ENCODE measurements at places on chromosomes 5 and 9.

DNA sequence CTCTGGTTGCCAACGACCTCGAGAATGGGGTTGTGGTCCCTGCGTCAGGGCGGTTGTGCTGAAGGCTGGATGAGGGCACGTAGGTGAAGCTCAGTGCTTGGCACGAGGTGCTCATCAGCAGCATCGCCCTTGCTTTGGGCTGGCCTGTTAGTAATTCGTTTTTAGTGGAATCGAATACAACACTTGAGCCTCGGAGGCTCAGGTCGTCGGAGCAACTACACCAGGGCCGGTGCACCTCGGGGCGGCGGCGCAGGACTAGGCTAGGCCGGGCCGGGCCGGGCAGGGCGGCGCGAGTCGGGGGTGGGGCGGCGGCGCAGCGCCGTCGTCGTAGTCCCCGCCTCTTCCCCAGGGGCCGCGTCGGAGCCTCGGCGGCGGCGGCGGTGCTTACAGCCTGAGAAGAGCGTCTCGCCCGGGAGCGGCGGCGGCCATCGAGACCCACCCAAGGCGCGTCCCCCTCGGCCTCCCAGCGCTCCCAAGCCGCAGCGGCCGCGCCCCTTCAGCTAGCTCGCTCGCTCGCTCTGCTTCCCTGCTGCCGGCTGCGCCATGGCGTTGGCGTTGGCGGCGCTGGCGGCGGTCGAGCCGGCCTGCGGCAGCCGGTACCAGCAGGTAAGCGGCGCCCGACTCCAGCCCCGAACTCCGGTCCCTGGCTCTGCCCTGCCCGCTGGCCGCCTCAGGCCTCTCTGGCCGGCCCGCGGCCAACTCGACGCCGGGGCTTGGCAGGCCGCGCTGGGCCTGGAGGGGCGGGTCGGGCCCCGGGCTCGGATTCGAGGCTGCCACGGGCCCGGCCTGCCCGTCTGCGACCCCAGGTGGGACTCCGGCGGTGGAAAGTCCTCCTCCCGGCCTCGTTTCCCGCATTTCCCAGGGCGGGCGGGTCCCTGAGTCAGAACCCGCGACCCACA lies at the start of gene NDFIP1:
Gene NDFIP1, plus strand, starts transcription at position 348 of the 899 bp plus-strand sequence. Its CDS starts 196 bp downstream, at position 544.
- H3K27ac ChIP-seq = peak within 1 kb of the TSS; percentile 96
- peak within 1 kb of the TSS; percentile 99 for H3K4me3 ChIP-seq
- H3K27me3 ChIP-seq = no peaks in the 10 kb centered on the region
- no peaks in the 10 kb centered on the region for H3K36me3 ChIP-seq
- peak; percentile 92 for DNase-seq
- peaks cover 9% of the 10 kb centered on the region for H3K4me1 ChIP-seq

GRCh38 chr5:95043648-95044047 lies 241.2 kb downstream of the MCTP1 start:
- no peaks in the 10 kb centered on the region for H3K36me3 ChIP-seq
- H3K27ac ChIP-seq = no peak overlapping the region
- H3K4me3 ChIP-seq = no peak overlapping the region

- no peaks in the 10 kb centered on the region for H3K27me3 ChIP-seq
- H3K27ac ChIP-seq = no peak overlapping the region
- H3K36me3 ChIP-seq = no peaks in the 10 kb centered on the region
- peaks cover 5% of the 10 kb centered on the region for H3K4me1 ChIP-seq
- no peak for DNase-seq
- H3K4me3 ChIP-seq = no peak overlapping the region
Observed at GRCh38 chr5:142600092-142600491, 85.8 kb downstream of the FGF1 start.

DNA sequence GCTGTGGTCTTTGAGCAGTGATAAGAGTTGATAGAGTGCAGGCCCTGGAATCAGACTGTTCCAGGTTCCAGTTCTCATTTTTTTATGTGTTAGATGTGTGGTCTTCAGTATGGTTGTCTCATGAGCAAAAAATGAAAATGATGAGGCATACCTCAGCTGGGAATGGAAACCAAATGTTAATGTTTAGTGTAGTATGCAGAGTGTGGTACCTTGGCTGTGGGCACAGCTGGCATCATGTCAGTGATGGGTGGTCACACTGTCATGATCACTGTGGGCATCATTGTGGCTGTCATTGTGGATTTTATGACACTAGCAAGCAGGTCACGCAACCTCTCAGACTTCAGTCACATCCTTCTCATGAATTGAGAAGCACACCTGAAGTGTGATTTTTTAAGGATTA lies 6.4 kb downstream of the ABLIM3 start:
- no peaks in the 10 kb centered on the region for H3K36me3 ChIP-seq
- H3K4me1 ChIP-seq = peaks cover 4% of the 10 kb centered on the region
- H3K4me3 ChIP-seq = no peak overlapping the region
- H3K27ac ChIP-seq = no peak overlapping the region

All from aorta (tissue), 5 donors.